ENCODE measurements at places on chromosomes 4 and X.

DNA sequence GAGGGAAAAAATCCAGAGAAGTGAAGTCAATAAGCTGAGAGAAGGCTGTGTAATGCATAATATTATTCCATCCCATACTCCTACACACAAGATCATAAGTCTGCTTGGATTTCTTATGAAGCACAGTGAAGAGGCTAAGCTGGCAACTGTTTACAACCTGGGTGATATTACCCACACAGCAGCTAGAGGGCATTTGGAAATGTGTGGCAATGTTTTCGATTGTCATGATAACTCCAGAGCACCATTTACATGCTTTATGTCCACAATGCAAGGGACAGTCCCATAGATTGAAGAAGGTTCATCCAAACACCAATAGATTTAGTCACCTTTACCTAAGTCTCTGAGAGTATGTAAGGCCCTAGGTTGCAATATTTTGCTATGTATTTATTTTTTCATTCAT lies 412.2 kb downstream of the PPP3CA start:
- no peak for DNase-seq

DNA sequence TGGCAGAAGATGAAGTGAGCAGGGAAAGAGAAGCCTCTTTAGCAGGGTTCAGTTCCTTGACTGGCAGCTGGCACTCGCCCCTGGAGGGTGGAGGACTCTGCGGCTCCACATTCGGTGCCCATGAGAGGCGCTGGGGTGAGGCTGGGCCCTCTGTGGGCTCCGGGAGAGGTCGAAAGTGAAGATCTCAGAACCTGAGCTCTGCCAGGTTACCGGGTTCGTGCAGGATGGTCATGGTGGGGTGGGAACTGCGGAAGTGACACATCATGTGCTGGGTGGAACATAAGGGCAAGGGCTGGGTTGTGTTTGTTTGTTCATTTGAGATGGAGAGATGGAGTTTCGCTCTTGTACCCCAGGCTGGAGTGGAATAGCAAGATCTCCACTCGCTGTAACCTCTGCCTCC lies 44.2 kb downstream of the TRIM61 start:
- no peak for DNase-seq

GRCh38 chrX:26295425-26295824 lies 79.5 kb downstream of the MAGEB5 start:
- DNase-seq: no peak

GRCh38 chr4:111494971-111495370 lies 650.3 kb upstream of the FAM241A start:
- DNase-seq: no peak

GRCh38 chr4:108559911-108560310 lies 60.5 kb upstream of the RPL34 start:
- DNase-seq: no peak

DNA sequence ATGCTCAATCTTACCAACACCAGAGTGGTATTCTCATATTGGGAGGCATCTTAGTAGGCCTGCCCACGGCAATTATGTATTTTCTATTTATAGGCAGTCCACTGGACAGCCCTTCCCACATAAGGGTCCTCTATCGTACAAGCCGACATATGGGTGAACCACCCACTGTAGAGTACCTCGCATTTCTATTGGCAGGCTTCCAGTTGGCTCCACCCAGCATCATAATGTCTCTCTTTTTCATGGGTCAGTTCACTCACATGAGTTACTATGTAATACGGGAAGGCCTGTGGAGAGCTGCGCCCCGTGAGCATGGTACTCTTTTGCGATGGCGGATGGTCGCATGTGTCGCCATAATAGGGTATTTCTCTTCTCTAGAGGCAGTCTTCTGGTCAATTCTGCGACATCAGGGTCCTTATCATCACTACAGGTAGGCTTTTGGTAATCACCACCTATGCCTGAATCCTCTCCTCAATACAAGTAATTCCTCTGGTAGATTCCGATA lies 29.4 kb upstream of the FOXR2 start:
- no peak for DNase-seq

DNA sequence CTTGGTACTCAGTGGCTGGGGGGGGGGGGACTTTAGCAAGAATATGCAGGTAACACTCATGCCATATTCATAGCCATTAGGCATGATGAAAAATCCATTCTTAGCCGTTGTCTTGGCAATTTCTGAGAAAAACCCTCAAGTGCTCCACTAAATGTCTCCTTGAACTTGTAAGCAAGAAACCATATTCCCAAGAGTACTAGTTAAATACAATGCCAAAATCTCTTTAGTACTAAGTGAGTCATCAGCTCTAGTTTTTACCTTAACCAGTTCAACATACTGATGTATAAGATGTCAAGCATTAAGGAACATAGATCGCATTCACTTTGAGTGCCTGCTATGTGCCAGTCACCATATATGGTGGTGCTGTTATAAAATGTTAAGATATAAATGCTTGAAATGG lies 27.5 kb downstream of the UBE2D3 start:
- DNase-seq: no peak

- no peak for DNase-seq
Measured at GRCh38 chrX:139692506-139692849, 15.5 kb downstream of the MCF2 start.

GRCh38 chrX:67692246-67692645 lies 148.4 kb downstream of the AR start:
- no peak for DNase-seq

- no peak for DNase-seq
Measured at GRCh38 chr4:38950159-38950558, 82.0 kb downstream of the TMEM156 start.

GRCh38 chrX:33252306-33252825 lies 41.0 kb upstream of the DMD start:
- no peak for DNase-seq

GRCh38 chr4:3299976-3300671 lies 7.3 kb downstream of the RGS12 start:
- peak; percentile 66 for DNase-seq

GRCh38 chr4:38503689-38504395 lies 160.2 kb upstream of the KLF3 start:
- no peak for DNase-seq

DNA sequence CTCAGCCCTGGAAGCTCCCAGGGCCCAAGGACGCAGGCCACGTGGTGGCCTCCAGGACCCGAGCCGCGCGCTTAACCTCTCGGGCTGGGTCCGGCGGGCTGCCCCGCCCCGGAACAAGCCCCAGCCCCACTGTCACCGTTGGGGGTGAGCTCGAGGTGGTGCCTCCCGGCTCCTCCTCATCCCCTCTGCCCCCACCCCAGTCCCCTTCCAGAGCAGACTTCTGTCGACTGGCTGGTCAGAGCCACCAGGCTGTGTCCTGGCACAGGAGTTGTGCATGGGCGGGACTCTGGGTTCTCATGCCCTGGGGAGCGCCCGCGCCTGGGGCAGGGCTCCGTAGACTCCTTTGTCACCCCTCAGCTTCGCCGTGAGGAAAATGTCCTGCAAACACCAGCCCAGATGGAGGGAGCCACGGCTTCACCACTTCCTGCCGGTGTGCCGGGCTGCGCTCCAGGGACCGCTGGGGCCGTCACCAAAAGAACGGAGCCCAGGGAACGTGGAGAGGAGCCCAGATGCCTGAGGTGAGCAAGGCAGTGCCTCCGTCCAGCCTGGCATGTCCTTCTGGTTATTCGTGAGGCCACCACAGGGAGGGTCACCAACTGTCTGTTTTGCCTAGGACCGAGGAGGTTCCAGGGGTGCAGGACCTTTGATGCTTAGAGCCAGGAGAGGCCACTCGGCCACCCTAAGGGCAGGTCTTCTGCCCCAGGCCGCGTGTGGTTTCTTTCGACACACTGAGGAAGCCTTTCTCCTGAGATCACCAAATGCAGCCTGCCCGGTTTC lies 7.1 kb upstream of the RGS12 start:
- DNase-seq: peak; percentile 72

GRCh38 chrX:10014462-10015354 lies 47.5 kb downstream of the CLDN34 start:
- DNase-seq: peak; percentile 89

DNA sequence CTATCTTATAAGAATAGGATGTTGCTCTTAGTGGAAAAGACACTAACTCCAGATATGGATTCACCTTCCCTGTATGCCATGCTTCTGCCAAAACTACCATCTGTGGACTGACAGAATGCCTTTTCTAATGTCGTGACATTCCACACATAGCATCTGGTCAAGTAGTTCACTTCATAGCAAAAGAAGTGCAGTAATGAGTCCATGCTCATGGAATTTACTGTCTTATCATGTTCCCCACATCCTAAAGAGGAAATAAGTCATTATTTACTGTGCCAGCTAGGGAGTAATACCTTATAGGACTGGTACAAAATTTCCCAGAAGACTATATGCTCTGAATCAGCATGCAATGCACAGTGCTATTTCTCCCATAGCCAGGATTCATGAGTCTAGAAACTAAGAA lies 562.4 kb downstream of the TLL1 start:
- DNase-seq: no peak

GRCh38 chr4:94342694-94343093 lies at the start of gene HPGDS:
Gene HPGDS (minus strand): TSS chr4:94342836. CDS start chr4:94334629, 8,207 bp downstream.
- no peak for DNase-seq

- no peak for DNase-seq
Measured at GRCh38 chr4:168221301-168221700, 97.3 kb downstream of the DDX60 start.

DNA sequence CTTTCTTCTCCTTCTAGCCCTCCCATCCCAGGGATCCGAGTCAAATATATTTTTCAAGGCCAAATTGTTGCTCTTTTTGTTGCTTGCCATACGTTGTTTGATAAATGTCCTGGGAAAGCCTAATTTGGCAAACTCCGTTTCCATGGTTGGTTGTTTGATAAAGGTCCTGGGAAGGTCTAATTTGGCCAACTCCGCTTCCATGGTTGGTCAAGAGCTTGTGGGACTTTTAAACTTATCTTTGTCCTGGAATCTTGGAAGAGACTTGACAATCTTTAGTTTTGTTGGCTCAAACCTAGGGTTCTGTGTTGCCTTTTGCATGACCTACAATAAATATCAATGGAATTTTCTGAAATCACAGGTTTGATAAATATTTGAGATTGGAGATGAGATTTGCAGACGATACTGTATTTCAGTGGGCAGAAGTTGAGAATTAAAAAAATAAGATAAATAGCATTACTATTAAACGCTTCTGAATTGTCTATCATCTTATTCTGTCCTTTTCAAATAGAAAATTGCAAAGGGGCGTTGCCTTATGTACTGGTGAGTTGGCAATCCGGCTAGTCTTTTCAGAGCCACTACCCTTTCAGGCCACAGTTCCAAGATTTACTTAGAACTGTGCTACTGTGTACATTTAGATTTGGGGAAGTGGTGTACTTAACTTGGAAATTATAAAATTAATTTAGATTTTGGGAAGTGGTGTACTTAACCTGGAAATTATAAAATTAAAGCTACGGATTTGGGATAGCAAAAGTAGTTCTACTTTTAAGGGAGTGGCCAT lies 804 bp downstream of the OSTC start:
- no peak for DNase-seq

- DNase-seq: no peak
Measured at GRCh38 chr4:189177130-189177529, 763.5 kb upstream of the FRG1 start.

DNA sequence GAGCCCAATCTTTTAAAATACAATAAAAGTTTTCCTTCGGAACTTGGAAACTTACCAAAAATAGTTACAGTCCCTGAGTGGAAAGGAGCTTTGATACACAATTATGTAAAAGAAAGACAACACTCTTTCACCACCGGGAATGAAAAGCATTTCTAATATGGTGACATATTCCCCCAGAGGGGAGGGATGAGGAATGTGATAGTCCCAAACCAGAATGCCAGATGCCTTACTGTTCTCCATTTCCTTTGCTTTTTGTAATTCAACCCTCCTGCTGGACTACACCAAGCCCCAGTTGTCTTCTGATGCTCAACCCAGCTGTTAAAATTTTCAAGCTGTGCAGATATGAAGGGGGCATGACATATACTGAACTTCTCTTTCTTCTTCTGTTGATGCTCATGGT lies 4.1 kb downstream of the PRIMPOL start:
- no peak for DNase-seq

DNA sequence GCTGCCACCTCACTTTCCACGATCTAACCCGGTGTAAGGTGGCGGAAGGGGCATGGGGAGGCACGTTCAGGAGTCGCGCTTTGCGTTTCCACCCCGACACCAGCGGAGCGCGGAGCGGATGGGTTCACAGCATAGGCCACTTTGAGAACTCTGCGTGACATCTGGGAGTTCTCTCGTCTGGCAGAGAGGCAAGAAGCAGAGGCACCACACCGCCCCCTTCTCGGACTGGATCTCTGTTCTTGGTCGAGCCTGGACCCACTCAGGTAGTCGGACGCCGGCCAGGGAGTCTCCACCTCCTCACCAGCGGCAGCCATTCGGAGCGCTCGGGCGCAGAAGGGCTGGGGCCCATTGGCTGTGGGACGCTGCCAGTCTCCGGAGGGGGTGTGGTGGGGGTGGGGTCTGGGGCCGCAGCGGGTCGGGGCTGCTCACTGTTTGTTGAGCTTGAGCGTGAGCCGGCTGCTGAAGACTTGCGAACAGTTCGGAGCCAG lies at the start of gene DACH2:
Gene DACH2 (plus strand): TSS at position 428 of the 488 bp plus-strand sequence.
- peak; percentile 78 for DNase-seq

GRCh38 chrX:63686878-63687714 lies 97.9 kb downstream of the ARHGEF9 start:
- no peak for DNase-seq

- no peak for DNase-seq
Measured at GRCh38 chr4:72991873-72992272, 77.6 kb downstream of the COX18 start.

DNA sequence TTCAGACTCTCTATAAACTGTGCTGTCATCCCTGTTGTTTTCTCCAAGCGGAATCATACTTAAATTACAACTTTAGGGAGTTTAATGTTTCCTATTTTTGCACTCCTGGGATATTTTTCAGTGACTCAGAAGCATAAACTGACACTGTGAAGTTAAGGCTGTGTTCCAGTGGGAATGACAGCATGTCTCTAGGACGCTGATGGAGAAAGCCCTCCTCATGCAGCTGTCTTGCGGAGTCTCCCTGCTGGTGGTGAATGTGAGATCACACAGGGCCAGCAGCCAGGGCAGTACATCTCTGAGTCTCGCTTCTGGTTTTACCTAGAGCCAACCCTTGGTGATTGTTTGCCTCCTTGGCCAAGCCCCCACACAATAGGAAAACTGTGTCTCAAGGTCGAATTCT lies 53.3 kb downstream of the NFKB1 start:
- no peak for DNase-seq

DNA sequence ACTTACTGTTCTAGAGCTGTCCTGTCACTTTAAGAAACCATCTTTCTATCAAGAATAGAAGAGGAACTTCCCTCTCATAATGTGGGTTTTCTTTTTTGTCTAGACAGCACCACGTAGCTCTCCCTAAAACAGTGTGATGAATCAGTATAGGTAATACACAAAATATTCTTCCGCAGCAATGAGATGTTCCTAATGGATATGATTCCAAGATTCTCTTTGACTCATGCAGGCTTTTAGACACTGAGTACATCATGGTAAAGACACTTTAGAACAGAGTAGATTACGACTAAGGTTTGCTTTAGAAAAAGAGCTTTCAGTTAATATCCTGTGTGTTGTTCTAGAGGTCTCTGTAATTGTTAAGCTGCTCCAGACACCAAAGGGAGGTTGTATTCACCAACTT lies 69.8 kb downstream of the PTTG2 start:
- no peak for DNase-seq

- DNase-seq: no peak
Measured at GRCh38 chr4:2091990-2092668, 33.0 kb downstream of the NAT8L start.

GRCh38 chrX:13364230-13364857 lies 44.5 kb upstream of the ATXN3L start:
- no peak for DNase-seq

GRCh38 chr4:20252656-20253282 lies 1.1 kb downstream of the SLIT2 start:
- peak; percentile 73 for DNase-seq

- DNase-seq: no peak
Measured at GRCh38 chr4:175703956-175704600, 108.0 kb downstream of the GPM6A start.

- DNase-seq: no peak
Measured at GRCh38 chrX:23749576-23749975, 6.5 kb upstream of the ACOT9 start.
